Vagina (tissue), 2 donors: ENCODE measurements at places on chromosomes 2 and 18. TPM values are rescaled to one million over a fixed set of nuclear protein-coding genes. Genes with fewer than 3 reads are reported as not detected.

GRCh38 chr18:10164271-10165071 is 250.7 kb downstream of the VAPA start:
- no peak for DNase-seq

DNA sequence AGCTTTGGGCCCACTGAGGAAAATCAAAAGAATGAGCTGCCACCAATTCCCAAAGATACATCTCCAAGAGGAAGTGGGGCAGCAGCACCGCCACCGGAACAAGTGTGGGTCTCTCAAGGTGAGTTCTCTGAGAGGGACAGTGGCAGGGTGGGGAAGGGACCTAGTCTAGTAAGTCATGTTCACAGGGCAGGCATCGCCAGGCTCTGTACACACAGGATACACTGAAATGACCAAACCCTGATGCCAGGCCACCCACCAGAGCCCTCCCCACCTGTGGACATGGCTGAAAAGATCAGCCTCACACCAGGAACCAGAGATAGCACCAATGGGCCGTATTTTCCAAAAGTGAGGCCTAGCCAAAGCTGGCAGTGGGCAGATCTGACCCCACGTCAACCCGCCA is 108.2 kb upstream of the SMAD2 start:
- DNase-seq: no peak

GRCh38 chr2:236574424-236575145 is 5.0 kb downstream of the ACKR3 start:
- DNase-seq: no peak

DNA sequence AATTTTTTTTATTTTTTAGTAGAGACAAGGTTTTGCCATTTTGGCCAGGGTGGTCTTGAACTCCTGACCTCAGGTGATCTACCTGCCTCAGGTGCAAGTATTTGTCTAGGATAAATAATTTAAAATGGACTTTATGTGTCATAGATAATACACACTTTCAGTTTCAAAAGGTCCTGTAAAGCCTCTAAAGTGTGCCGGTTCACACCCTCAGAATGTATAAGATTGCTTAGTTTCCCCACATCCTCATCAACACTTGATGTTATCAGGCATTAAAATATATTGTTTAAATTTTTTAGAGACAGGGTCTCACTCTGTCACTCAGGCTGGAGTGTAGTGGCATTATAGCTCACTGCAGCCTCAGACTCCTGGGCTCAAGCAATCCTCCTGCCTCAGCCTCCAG is 170.5 kb downstream of the ANKRD44 start:
- no peak for DNase-seq

- DNase-seq: no peak
Observed at GRCh38 chr2:120546048-120546864, 189.4 kb upstream of the GLI2 start.

- DNase-seq: no peak
Observed at GRCh38 chr2:51612387-51612786, 580.5 kb upstream of the NRXN1 start.

DNA sequence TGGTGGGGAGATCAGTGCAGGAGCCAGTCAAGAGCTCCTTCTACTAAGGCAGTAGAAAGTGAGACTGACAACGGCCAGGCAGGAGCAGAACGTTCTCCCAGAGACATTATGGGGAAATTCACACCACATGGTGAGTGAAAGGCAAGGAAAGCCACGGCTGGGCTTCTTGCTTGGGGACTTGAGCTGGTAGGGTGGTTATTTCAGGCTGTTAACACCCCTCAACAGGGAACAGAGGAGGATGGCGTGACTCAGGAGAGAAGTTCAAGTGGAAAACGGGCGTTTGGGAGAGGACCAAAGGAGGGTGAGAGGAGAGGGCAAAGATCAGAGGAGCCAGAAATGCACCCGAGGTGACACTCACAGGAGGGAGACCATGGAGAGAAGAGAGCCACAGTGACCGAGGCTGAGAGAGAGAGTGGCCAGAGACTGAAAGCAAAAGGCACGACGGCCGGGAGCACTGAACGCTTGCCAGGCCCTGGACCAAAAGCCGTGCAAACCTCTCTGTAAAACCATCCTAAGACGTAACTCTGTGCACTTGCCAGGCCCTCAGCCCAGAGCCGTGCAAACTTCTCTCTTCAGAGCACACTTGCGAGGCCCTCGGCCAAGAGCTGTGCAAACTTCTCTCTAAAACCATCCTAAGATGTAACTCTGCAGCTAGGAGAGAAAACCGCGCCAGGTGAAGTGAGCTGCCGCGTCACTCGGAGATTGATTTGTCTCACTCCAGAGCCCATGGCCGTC is 7.7 kb downstream of the TPO start:
- no peak for DNase-seq

- DNase-seq: no peak
Observed at GRCh38 chr2:134839649-134840048, 1.2 kb downstream of the ACMSD start.

DNA sequence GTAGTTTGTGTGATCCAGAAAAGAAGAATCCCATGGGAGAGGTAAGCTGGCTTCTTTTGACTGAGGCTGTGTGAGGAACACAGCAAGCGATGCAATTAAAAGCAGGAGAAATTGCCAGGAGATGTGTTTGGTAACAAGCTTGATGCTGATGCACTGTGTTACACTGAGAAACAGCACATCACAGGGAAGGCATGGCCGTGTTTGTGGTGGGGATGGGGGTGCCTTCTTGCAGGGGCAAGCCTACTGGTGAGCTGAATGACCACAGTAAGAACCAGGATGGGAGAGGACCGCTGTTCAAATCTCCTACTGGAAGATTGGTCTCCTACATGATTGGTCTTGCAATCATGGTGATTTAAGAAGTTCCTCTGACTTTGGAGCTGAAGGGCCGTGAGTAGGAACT is 477.7 kb upstream of the HS6ST1 start:
- no peak for DNase-seq

- DNase-seq: no peak
Observed at GRCh38 chr2:3461801-3462492, 57.4 kb downstream of the ADI1 start.

- DNase-seq: no peak
Observed at GRCh38 chr2:45979065-45979464, 318.1 kb upstream of the EPAS1 start.

DNA sequence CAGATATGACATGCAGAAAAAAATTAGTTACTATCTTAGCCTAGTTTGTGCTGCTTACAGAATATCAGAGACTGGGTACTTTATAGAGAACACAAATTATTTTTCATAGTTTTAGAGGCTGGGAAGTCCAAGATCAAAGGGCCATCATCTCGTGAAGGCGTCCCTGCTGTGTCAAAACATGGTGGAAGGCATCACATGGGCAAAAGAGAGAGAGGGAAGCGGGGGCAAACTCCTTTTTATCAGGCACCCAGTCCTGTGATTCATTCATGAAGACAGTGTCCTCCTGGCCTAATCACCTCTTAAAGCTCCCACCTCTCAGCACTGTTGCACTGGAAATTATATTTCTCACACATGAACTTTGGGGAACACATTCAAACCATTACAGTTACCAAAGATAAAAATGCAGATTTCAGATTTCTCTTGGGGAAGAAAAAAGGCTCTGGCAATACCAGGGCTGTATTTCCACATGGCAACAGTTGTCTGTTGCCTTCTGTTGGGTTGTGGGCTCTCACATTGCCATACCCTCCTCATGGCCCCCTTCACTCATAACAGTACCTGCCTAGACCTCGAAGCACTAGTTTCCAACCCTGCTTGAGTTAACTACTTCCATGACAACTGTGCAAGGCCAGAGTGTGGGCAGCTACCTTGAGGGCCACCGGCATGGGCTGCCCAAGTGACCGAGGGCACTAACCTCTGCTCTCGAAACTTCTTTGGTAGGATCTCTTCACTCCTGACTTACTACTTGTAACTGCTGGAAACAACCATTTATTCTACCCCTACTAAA is 2.7 kb upstream of the ACTR3 start:
- DNase-seq: no peak

DNA sequence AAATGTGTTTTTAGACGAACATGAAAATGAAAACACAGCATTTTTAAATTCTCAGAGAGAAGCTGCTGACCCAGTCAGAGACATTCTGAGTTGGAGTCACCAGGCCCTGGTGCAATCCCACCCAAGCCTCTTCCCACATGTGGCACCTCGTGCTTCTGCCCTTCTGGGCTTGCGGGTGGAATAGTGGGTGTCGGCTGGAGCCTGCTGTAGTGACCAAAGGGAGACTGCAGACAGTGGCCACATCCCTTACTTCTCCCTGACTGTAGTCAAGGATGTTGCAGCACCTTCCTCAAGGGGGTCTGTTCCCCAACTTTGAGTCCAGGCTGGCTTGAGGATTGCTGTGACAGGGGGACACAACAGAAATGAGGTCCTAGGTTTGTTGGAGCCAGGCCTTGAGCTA is 104.4 kb upstream of the GLI2 start:
- DNase-seq: no peak

GRCh38 chr18:64991102-64991501 is 759.7 kb upstream of the CDH7 start:
- DNase-seq: no peak

GRCh38 chr2:183283209-183283608 is 159.0 kb downstream of the NUP35 start:
- no peak for DNase-seq

DNA sequence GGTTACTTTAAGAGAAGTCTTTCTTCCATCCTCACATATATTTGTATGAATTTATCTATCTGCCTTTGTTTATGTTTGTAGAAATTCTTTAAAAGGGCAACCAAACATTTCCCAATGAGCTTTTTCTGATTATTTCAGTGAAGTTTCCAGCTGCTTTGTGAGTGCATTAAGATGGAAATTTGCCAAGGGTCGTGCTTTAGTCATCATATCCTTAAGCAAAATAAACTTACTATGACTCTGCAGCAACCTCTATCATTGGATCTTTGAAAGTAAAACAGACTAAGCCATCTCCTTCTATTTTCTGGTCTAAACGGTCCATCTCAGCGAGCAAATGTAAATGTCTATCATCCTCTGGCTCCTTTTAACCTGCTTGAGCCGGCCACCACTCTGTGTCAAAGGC is 489.3 kb downstream of the SOX11 start:
- DNase-seq: no peak

GRCh38 chr2:170467568-170468422 is 247.3 kb upstream of the SP5 start:
- DNase-seq: no peak

Gene SPATA3
- total RNA-seq: not detected

Gene PCARE
- not detected for total RNA-seq

Gene CGREF1
- 2.2 TPM for total RNA-seq

Gene SCN7A
- total RNA-seq: 15.0 TPM

Gene PSMA8
- total RNA-seq: not detected

Gene VWC2L
- not detected for total RNA-seq

Gene PHLPP1
- 20.6 TPM for total RNA-seq

Gene HOXD13
- total RNA-seq: 15.7 TPM

Gene IL1R1
- 79.6 TPM for total RNA-seq
